ENCODE measurements at places on chromosomes 1 and 21.

- no peak for DNase-seq
These were observed 121.7 kb upstream of the COL11A1 start for GRCh38 chr1:103230061-103230460.

- no peak for DNase-seq
These were observed 35.1 kb downstream of the PTPRF start for GRCh38 chr1:43565600-43566360.

- no peak for DNase-seq
These were observed 58.1 kb downstream of the PRKACB start for GRCh38 chr1:84202126-84202525.

DNA sequence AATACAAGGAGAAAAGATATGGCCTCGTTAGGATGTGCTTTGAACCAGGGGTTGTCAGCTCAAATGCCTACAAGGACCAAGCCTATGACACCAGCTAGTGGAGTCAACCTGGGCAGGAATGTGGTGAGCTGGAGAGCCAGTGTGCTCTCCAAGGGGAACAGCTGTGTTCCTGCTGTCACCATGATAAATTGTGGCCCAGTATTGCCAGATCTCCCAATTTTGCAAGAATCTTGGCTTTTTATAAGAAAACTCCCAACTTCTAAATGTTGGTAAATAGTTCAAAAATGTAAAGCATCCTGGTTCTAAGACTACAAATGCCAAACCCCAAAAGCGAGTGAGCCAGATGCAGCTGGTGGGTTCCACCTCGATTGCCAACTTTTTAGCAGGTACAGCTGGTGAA is 391.1 kb downstream of the PLPP3 start:
- DNase-seq, result no peak

GRCh38 chr1:24154215-24154614 is 11.3 kb upstream of the IL22RA1 start:
- DNase-seq, result no peak

GRCh38 chr1:86184426-86184825 is 27.9 kb upstream of the COL24A1 start:
- no peak for DNase-seq

GRCh38 chr1:58282623-58283387 is 263.7 kb downstream of the OMA1 start:
- DNase-seq, result no peak

DNA sequence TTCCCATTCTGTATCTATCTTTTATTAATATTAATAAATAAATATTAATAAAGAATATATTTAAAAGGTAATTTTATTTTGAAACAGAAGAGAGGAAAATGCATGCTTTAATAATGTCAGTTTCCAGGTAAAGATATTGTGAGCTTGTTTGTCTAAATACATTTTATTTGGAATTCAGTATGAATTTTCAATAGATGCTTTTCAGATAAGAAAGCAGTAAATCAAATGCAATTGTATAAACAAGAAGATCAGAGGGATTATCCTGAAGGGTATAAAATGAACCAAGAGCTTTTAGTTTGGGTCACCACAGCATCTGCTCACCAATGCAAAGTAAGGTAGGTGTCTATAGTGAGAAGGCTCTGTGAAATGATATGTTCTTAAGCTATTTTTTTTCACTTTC is at the start of gene TSHB:
Gene TSHB, plus strand, starts transcription at position 301 of the 400 bp plus-strand sequence. CDS start 3,537 bp downstream, outside the sequence.
- DNase-seq, result no peak

GRCh38 chr1:118902711-118903191 is 85.4 kb downstream of the TBX15 start:
- DNase-seq, result no peak

DNA sequence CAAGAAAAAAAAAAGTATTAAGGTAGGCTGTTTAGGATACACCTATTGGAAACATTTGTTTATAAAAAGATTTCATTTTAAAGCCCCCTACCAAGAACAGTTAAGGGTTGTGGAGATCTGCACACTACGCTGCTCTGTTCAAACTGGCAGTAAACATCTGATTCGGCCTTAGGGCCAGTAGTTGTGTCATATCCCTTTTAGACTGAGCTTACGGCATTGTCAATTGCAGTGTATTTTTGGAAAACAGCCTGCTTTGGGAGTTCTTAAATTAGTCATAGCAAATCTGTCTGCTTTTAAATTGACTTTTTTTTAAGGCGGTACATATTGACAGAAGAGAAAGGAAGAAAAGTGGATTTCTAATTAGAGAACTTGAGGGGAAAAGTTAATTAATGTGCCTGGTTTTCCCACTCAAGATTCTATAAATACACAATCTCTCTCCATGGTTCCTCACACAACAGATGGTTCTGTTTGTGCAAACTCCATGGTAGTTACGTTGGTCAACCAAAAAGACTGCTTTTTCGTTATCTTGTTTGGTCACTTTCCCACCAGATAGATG is 1.7 kb upstream of the ELK4 start:
- no peak for DNase-seq

DNA sequence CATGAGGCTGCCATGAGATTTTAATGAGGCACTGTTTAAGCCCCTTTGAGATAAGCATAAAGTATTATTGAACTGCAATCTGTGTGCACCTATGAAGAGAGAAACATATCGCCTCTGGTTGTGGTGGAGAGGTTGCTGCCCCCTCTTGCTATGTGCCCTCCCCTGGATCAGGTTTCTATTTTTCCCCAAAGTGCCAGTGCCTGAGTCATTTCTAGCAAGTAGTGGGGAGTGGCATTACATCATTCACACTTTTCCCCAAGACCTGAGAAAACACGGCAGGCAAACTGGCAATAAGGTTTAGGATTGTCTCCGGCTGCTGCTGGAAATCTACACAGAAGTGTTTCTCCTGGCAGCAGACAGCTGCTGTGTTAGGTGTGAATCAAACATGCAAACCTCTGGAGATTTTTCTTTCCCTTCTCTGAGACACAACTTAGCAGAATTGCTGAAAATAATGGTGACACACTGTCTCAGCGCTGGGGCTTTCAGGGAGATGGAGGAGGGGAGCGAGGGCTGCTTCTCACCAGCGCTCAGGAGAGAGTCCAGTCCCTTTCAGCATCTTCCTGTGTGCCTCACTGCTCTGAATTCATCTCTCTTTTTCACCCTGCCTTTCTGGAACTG is 13.7 kb upstream of the RGS16 start:
- DNase-seq, result no peak

GRCh38 chr1:154784416-154784815 is 85.7 kb downstream of the KCNN3 start:
- no peak for DNase-seq

DNA sequence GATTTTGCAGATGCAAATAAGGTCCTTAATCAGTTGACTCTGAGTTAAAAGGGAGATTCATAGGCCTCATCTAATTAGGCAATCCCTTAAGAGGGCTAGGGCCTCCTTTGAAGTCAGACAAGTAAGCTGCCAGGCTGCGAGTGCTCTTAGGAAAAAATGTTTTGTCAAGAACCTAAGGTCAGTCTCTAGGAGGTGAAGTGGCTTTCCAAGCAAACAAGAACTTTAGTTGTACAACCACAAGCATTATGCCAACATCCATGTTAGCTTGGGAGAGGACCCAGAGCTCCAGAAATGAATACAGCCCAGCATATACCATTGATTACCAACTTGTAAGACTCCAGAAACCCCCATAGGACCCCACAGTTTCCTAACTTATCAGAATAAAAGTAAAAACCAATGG is 1366.2 kb downstream of the PLA2G4A start:
- no peak for DNase-seq

- no peak for DNase-seq
These were observed 1.2 kb downstream of the PIGP start for GRCh38 chr21:37071561-37072273.

DNA sequence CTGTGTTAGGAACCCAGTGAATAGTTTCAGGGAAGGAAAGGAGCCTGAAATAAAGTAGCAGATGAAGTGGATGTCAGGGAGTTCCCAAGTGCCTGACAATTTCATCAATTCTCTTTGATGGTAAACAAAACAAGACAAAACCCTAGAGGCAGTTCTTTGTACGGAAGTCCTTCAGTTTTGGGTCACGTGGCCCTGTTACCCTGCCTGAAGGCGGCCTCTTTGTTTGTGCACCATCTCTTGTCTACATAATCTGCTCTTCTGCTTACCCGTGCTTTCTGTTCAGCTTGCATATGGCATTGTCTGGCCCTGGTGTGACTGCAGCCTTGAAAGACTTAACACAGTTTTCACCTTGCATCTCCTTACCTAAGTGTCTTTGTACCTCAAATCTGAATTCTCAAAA is 166.7 kb upstream of the DUSP10 start:
- DNase-seq, result no peak
